Psoas muscle (tissue), 8 donors: ENCODE measurements at places on chromosomes 7 and 10. TPM values are rescaled to one million over a fixed set of nuclear protein-coding genes. Genes with fewer than 3 reads are reported as not detected.

Gene INMT
- 10.4 TPM for total RNA-seq

Gene NUTM2D
- total RNA-seq = 9.2 TPM

Gene KDM7A
- total RNA-seq = 59.4 TPM

Gene C10orf105
- total RNA-seq = not detected

DNA sequence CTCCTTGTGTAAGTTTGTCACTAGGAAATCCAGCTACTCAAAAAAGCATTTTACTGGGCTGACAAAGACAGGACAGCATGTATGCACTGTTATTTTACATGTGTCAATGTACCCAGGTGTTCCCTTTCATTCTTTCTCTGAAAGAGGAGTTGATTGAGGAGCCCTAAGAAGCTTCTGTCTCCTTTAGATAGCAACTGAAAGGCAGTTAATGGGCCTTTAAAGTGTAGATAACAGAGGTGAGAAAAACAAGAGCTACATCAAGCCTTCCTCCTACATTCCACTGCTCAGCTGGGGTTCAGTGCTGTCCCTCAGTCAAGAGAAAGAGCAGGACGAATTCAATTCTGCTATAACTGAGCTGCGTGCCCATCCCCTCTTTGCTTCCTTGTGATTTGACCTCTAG lies 12.8 kb upstream of the WIPF3 start:
- H3K4me3 ChIP-seq = no peak overlapping the region
- H3K36me3 ChIP-seq = no peaks in the 10 kb centered on the region
- no peak for DNase-seq
- H3K4me1 ChIP-seq = no peaks in the 10 kb centered on the region
- H3K27ac ChIP-seq = no peak overlapping the region

Gene KCNIP2
- 2.4 TPM for total RNA-seq

Gene TPK1
- total RNA-seq = 3.0 TPM

DNA sequence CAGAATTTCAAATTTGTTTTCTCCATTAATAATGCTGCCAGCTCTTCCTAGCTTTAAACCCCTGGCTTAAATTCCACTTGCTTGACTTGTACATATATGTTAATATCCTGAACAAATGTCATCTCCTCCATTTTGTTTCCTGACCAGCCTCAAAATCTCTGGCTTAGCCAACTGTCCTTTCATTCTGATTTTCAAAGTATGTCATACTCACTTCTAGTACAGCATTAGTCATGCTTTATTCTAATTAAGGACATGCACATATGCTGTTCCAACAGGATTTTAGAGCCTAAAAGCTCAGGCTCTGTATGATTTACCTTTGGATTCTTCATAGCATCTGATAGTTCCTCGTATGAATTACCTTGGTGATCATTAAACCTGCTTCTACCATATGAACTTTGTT lies 158.3 kb downstream of the ZNF438 start:
- no peaks in the 10 kb centered on the region for H3K36me3 ChIP-seq
- no peak overlapping the region for H3K4me3 ChIP-seq

GRCh38 chr10:80530251-80530650 lies 7.5 kb upstream of the SH2D4B start:
- no peak for DNase-seq
- no peaks in the 10 kb centered on the region for H3K36me3 ChIP-seq
- H3K27me3 ChIP-seq = no peaks in the 10 kb centered on the region
- H3K27ac ChIP-seq = no peak overlapping the region
- no peaks in the 10 kb centered on the region for H3K4me1 ChIP-seq
- H3K4me3 ChIP-seq = no peak overlapping the region

- no peaks in the 10 kb centered on the region for H3K27me3 ChIP-seq
- no peak for DNase-seq
- no peaks in the 10 kb centered on the region for H3K36me3 ChIP-seq
- H3K4me3 ChIP-seq = no peak overlapping the region
These were observed 1128.5 kb downstream of the TYW1 start for GRCh38 chr7:68125168-68125567.

DNA sequence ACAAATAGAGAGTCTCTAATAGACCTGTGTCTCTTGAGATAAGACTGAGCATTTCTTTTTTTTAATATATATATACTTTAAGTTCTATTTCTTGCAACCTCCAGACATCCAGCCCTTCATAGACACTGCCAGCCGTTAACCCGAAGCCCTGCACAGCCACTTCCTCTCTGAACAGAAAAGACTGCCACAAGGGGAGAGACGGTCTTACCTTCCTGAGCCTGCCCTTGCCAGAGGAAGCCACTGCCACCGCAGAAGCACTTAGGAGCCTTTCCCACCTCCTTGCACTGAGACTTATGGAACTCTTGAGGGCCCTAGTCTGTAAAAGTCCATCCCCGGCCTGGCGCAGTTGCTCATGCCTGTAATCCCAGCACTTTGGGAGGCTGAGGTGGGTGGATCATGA lies 31.8 kb upstream of the PRSS1 start:
- no peaks in the 10 kb centered on the region for H3K36me3 ChIP-seq
- H3K4me1 ChIP-seq = no peaks in the 10 kb centered on the region
- no peak overlapping the region for H3K4me3 ChIP-seq
- no peaks in the 10 kb centered on the region for H3K27me3 ChIP-seq

DNA sequence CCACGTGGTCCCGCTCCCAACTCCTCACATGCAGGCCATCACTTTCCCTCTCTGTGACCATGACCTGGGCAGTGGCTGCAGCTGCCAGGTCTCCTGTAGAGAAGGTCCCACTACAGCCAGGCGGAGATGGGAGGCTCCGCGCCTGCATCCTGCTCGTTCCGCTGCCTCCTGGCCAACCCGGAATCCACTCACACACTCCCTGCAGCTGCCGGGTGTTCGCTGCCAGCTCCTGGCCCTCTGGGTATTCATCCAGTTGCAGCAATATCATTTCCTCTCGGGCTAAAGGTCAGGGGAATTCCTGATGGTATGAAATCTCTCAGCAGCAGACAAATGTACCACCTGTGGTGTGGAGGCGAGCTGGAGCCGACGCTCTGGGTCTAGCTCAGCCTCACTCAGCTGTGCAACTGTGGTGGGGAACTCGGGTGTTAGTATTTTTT lies 65.7 kb downstream of the TLL2 start:
- no peaks in the 10 kb centered on the region for H3K27me3 ChIP-seq
- H3K36me3 ChIP-seq = no peaks in the 10 kb centered on the region
- peaks cover 9% of the 10 kb centered on the region for H3K4me1 ChIP-seq
- H3K27ac ChIP-seq = no peak overlapping the region

GRCh38 chr10:18224626-18225445 lies 84.6 kb downstream of the CACNB2 start:
- no peaks in the 10 kb centered on the region for H3K27me3 ChIP-seq
- H3K4me3 ChIP-seq = no peak overlapping the region
- no peak for DNase-seq
- no peaks in the 10 kb centered on the region for H3K4me1 ChIP-seq
- H3K27ac ChIP-seq = no peak overlapping the region
- H3K36me3 ChIP-seq = no peaks in the 10 kb centered on the region

Gene ACTL6B
- not detected for total RNA-seq

- no peaks in the 10 kb centered on the region for H3K4me1 ChIP-seq
- H3K4me3 ChIP-seq = no peak overlapping the region
- no peaks in the 10 kb centered on the region for H3K36me3 ChIP-seq
- H3K27me3 ChIP-seq = no peaks in the 10 kb centered on the region
- no peak overlapping the region for H3K27ac ChIP-seq
These were observed 124.0 kb downstream of the MAPK8 start for GRCh38 chr10:48430402-48430993.

GRCh38 chr7:41190581-41190980 lies 512.3 kb downstream of the INHBA start:
- H3K4me1 ChIP-seq = no peaks in the 10 kb centered on the region
- no peak for DNase-seq
- no peaks in the 10 kb centered on the region for H3K36me3 ChIP-seq
- no peak overlapping the region for H3K4me3 ChIP-seq
- H3K27ac ChIP-seq = no peak overlapping the region
